Astrocyte of the cerebellum (primary cell): ENCODE measurements at places on chromosomes 4 and X.

- no peak for DNase-seq
Observed at GRCh38 chr4:128517096-128517738, 229.6 kb upstream of the PGRMC2 start.

DNA sequence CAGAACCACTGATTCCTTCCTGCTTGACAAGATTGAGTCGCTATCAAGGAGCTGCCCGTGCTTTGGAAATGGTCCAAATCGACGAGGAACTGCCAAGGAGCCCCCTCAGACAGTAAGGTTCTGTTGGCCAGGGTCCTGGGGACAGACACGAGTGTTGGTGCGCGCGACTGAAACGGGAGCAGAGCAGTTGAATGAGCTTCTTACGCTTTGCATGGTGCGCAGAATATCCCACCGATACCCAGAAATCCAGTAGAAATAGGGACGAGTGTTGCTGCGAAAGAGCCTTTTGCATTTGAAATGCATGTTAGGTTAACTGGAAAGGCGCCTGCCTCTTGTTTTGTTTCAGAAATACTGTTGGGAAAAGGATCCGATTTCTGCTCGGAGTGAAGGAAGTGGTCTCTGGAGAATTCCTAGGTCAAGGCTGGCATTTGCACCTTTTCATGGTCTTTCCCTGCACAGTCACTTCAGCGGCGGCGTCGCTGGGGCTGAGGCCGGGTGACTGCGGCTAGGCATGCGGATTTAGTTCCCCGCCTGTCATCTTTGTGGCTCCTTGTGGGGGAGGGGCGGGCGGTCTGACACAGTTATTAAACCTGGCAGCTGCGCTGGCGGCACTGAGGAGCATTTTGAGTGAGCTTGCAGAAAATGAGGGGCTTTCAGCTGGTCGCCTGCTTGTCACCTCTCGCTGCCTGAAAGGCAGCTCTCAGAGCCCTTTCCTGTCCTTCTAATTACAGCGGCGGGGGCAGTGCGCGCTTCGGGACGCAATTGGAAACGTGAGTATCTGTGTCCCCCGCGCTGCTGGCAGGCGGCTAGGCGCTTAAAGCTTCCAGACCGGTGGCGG, 51.5 kb upstream of the TRIM2 start:
- DNase-seq: no peak

DNA sequence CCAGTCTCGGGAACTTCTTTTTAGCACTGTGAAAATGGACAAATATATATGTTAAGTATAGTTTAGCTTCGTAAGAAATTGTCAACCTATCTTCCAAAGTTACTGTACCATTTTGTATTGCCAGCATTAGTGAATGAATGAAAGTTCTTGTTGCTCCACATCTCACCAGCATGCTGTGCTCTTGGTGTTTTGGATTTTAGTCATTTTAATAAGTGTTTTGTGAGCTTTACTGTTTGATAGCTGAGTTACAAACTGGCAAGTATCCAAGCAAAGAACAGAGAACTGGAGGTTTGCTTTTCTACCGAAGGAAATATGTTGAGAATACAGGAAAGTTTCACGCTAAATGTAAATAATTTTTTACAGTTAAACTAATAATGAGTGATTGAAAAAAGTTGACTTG, 33.0 kb downstream of the SNCA start:
- DNase-seq: no peak

DNA sequence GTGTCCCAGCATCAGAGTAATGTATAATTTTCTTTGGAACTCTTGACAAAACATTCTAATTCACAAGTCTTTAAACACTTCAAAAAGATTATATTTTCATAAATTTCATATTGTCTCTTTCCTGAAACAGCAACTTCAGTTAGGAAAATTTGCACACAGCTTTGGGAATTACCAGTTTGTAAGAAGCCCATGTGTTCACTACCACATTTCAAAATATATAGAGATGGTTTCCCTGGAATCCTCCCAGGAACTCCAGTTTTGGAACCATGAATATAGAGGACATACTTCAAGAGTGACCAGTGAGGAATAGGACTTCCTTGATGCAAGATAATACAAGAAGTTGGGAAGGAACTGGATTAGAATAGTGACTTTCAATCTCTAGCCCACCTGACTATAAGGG, 28.7 kb upstream of the HPGDS start:
- DNase-seq: no peak

DNA sequence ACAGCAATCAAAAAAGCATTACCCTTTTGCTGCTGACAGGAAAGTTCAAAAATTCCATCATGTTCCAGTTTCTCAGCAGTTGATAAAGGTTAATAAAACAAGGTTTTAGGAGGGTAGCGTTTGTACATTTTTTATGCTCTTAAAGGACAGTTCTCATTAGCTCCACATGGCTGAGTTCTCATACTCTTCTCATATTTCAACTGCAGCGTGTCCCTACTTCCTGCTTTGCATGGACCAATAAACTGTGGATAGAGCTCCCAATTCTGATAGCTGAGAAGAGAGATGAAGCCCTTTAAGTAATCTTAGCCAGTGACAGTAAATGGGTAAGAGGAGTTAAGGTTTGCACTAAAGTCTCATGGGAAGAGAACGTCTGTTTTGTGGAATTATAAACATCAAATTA, 53.5 kb downstream of the SPANXA2 start:
- DNase-seq: no peak

- no peak for DNase-seq
Observed at GRCh38 chrX:20623448-20623847, 356.7 kb upstream of the RPS6KA3 start.

DNA sequence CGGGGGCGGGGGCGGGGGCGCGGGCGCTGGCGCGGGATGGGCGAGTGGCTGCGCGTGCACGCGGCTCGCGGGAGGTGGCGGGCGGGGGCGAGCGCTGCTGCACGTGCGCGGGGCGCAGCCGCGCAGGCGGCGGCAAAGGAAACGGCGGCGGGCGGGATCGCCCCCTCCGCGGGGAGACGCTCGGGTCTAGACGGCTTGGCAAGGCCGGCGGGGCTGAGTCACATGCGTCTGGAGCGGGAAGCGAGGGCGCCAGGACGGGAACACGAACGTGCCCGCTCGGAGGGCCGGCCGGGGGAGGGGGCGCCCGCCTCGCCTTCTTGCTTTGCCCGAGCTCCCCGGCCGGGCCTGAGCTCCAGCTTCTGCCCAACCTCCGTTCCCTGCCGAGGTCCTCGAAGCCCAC, 4.3 kb upstream of the HAUS7 start:
- DNase-seq: no peak

- no peak for DNase-seq
Observed at GRCh38 chr4:161642708-161643107, 521.1 kb downstream of the FSTL5 start.

DNA sequence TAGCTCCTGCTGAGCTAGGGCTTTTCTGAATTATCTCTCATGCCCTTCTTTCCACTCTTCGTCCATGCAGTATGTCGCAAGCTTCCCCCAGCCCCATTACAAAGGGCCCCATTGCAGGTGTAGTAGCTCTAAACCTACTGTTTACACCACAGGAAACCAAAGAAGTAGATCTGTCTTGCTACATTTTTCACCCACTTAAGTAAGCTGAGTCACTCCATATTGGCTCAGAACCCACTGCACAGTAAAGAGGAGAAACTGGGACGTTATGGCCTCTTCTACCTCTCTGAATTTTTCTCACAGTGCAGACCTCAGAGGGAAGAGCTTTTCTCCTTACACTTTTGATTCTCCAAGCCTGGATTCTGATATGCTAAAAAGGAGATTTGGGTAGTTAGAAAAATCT, 200.2 kb downstream of the SMARCA1 start:
- no peak for DNase-seq

DNA sequence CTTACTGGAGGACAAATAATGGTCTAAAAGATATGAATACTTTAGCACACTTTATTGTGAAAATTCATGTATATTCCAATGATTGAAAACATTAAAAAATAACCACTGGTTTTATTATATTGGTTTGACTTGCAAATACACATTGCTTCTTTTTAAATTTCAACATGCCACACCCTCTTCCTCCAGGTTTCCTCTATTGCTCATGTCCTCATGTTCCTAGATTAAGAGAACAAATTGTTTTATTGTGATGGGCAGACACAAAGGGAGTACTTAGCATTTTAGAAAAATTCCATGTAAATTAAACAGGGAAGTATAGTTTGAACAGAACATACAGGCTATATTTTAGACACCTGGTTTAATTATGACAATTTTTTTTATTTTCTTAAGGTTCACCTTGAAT, 230.6 kb upstream of the GPRIN3 start:
- no peak for DNase-seq

DNA sequence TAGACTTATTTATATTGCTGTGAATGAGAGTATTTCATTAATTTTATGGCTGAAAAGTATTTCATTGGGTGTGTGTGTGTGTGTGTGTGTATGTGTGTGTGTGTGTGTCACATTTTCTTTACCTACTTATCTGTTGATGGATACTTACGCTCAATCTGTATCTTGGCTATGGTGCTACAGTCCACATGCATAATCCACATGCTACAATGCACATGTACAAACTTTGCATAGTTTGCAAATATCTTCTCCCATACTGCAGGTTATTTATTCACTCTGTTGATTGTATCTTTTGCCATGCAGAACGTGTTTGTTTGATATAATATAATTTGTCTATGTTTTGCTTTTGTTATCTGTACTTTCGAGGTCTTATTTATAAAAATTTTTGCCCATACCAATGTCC, 167.8 kb downstream of the RAB28 start:
- DNase-seq: no peak

DNA sequence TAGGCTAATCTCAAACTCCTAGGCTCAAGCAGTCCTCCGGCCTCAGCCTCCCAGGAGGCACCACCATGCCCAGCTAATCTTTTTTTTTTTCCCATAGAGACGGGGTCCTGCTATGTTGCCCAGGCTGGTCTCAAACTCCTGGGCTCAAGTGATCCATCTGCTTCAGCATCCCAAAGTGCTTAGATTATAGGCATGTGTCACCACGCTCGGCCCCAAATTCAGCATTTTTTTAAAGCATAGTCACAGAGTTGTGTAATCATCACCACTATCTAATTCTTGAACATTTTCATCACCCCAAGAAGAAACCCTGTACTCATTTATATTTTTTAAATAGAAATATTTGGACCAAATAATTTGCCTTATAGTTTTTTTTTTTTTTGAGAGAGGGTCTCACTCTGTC, 10.3 kb downstream of the CENPI start:
- no peak for DNase-seq

DNA sequence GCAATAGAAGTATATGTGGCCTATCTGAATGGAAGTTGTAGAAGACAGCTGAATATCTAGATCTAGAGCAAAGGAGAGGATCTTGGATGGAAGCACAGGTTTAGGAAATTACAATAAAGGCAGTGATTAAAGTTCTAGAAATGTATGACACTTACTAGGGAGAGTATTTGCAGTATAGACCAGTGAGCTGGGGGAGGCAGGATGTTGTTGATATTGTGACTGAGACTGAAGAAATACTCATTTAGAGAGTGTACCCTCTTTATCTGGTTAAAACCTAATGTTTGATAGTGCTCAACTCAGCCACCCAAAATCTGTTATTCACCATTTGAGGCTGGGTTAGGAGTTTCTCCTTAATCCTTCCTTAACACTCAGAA, 439.5 kb downstream of the GRXCR1 start:
- DNase-seq: no peak

GRCh38 chrX:39431893-39432292, 630.6 kb downstream of the MID1IP1 start:
- no peak for DNase-seq

- DNase-seq: peak; percentile 27
Observed at GRCh38 chrX:153766098-153766817, 2.2 kb downstream of the PLXNB3 start.

GRCh38 chr4:37601531-37601930, 84.6 kb downstream of the RELL1 start:
- peak; percentile 36 for DNase-seq

- DNase-seq: no peak
Observed at GRCh38 chrX:31388946-31389345, 317.1 kb upstream of the FTHL17 start.

- no peak for DNase-seq
Observed at GRCh38 chr4:41215155-41215554, 813 bp upstream of the APBB2 start.

DNA sequence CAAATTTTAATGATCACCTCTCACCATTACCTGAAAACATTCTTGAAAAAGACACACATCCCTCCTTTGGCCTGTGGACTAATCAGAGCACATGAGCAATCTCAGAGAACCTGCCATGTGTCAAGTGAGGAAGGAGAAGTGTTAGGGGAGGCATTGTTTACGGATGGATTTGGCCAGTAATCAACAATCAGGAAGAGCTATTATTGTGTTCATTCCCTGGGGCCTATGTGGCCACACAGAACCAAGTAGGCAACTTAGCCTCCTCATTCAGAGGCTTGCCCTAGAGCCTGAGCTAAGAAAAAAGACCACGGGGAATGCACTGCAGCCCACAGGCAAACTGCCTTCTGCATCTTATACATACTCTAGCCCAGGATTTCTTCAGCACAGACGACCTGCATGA, 40.6 kb upstream of the DOCK11 start:
- no peak for DNase-seq

GRCh38 chr4:165553221-165553810, 174.5 kb downstream of the CPE start:
- DNase-seq: no peak

GRCh38 chr4:125317525-125317877, 2.7 kb downstream of the FAT4 start:
- DNase-seq: no peak

GRCh38 chrX:64196606-64197005, 8.9 kb downstream of the AMER1 start:
- DNase-seq: no peak

GRCh38 chrX:95350774-95351488, 1333.7 kb upstream of the DIAPH2 start:
- no peak for DNase-seq

DNA sequence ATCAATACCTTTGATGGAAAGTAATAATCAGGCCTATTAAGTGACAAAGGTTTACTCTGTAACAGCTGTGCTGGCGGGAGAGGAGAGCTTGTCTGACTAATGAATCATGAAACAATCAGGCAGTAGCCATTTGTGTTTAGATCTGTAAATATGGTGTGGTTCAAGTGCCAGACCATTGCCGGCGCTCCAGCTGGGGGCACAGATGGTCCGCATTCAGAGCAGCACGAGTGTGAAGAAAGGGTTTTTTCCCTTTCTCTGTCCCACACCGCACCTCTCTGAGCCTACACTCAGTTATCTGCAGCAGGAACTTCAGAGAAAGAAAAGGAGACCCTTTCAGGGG, 111.3 kb upstream of the PAQR3 start:
- DNase-seq: no peak

GRCh38 chr4:173526724-173527102, 3.3 kb downstream of the HAND2 start:
- no peak for DNase-seq
